ENCODE measurements at places on chromosomes 1 and 21. TPM values are rescaled to one million over a fixed set of nuclear protein-coding genes. Genes with fewer than 3 reads are reported as not detected.

Gene RBP7
- total RNA-seq = 3.6 TPM

Gene TCEA3
- 5.2 TPM for total RNA-seq

Gene CDC7
- total RNA-seq = 47.5 TPM

Gene CACNA1S
- not detected for total RNA-seq

Gene PRRX1
- total RNA-seq = not detected

Gene KDF1
- 17.2 TPM for total RNA-seq

Gene TTLL7
- total RNA-seq = 6.2 TPM

Gene LCA5L
- 2.4 TPM for total RNA-seq

DNA sequence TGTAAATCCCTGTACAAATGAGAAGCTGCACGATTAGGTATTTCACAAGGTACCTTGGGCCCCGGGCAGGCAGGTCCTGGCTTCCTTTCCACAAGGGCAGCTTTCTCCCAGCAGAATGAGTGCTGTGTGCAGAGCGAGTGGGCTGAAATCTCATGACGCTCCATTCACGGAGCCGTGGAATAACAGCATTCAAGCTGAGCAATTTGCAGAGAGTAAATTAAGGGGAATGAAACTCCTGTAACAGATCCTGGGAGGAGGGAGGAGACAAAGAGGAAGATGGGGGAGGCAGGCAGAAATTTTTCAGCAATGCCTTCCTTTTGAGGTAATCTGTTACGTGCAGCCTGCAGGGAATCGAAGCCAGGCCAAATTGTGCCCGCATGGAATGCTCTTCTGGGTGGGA lies 239.9 kb downstream of the TNR start:
- no peak for DNase-seq

- DNase-seq = no peak
Measured at GRCh38 chr21:41521489-41522027, 13.6 kb upstream of the TMPRSS2 start.

DNA sequence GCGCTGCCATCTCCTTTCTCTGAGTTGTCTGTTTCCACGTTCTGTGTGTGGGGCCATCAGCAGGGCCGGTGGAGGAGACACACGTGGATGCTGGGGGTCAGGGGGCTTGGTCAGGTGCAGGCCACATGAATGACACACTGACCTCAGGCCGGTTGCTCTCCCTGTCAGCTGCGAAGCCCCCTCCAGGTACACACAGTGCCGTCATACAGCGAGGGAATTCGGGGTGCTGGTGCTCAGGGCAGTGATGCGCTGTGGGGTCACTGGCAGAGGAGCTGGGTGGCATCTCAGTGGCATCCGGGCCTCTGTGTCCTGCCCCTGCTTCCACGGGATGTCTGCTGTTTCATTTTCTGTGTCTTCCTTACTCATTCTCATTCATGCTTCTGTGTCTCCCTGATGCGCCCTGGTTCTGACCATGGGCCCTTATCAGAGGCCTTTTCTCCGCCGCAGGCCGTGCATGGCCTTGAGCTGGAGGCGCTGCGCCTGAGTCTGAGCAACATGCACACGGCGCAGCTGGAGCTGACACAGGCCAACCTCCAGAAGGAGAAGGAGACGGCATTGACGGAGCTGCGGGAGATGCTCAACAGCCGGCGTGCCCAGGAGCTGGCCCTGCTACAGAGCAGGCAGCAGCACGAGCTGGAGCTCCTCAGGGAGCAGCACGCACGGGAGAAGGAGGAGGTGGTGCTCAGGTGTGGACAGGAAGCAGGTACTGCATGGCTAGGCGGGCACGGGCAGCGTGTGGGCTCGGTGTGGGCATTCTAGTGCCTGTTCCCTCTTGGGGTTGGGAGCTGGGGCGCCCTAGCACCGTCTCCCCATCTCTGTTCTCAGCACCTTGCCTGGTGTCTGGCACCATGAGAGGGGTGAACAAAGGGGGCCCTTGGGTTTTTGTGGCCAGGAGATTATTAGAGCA lies 22.6 kb downstream of the PCNT start:
- no peak for DNase-seq

DNA sequence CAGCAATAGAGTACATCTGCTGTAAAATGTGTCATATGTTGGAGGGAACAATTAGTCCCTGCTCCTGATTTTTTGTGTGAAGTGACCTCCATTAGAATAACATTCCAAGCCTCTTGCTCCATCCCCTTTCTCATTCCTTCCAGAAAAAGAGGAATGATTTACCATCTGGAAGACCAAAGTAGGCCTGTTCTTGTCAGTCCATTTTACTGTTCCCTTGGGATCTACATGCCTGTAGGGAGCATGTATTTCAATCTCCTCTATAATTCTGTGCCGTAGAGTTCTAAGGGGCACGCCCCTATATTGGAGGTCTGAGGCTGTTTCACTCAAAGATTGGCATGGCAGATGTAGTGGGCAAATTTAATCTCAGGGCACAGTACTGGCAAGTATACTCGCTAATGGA lies 48.8 kb upstream of the MAN1A2 start:
- no peak for DNase-seq

DNA sequence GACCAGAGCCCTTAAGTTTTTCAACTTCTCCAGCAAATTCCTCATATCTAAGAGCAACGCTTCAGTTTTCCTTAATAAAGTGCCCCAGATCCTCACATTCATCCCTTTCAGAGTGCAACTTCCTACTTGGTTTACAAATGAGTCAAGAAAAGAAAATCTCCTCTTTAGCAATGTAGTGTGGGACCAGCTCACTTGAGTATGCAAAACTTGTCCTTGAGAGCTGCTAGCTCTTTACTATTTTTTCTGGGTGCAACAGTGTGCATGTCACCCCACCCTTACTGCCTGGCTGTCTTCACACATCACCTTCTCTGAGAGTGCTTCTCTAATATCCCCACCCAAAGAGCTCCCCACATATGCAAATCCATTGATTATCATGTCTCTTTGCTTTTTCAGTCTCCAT lies 203.1 kb upstream of the CAMK1G start:
- no peak for DNase-seq

- DNase-seq = peak; percentile 95
Measured at GRCh38 chr1:154741741-154742495, 128.2 kb downstream of the KCNN3 start.

- no peak for DNase-seq
Measured at GRCh38 chr1:210437781-210438180, 109.1 kb downstream of the HHAT start.

DNA sequence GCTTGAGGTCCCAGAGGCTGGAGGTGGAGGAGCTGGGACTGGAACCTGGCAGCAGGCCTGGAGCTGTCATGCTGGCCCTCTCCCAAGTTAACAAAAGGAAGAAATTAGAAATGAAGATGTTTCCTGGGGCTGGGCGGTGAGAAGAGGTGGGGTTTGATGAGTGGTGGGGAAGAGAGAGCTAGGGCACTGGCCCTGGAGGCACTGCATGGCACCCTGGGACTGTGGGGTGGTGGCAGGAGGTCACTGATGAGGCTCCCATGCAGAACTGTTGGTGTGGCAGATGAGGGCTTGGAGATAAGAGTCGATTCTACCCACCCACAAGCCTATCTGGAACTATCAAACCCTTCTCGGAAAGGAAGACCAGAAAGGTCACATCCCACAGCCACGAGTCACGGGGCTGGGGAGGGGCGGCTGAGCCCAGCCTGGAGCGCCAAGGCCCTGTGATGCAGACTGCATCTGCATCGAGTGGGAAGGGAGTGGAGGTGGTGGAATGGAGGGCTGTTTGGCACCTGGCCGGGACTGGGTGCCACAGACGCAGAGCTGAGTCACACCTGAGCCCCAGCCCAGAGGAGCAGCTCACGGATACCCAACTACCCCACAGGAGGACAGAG lies 29.4 kb downstream of the MRPL37 start:
- no peak for DNase-seq

DNA sequence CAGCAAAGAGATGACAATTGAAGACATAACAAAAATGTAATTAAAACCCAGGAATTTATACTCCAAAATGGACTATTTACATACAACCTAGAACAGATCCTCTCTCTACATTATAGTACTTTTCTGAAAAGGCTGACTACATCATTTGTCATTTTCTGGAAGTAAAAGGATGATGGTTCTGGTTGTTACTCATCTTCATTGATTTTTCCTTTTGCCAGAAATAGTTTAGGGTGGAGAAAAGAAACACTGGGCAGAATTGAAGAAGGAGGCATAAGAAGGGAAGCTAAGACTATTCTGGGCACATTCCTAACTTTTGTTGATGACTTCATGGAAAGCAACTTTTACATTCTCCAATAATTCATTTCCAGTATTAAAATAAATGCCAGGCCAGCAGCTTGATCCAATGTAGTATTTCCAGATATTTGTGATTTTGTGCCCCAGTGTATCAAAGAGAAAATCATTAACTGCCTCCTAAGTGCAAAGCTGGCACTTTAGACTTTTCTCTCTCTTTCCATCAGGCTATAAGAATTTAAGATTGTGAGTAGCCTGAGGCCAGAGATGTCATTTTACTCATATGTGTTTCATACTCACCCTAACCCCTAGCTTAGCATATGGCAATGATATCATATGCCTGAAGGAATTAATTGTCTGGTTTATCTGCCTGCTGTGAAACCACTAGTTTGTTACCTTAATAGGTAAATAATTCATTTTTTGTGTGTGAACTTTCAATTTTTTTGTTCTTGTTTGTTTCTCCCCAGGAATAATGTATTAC lies 369.5 kb upstream of the LYPLAL1 start:
- no peak for DNase-seq

DNA sequence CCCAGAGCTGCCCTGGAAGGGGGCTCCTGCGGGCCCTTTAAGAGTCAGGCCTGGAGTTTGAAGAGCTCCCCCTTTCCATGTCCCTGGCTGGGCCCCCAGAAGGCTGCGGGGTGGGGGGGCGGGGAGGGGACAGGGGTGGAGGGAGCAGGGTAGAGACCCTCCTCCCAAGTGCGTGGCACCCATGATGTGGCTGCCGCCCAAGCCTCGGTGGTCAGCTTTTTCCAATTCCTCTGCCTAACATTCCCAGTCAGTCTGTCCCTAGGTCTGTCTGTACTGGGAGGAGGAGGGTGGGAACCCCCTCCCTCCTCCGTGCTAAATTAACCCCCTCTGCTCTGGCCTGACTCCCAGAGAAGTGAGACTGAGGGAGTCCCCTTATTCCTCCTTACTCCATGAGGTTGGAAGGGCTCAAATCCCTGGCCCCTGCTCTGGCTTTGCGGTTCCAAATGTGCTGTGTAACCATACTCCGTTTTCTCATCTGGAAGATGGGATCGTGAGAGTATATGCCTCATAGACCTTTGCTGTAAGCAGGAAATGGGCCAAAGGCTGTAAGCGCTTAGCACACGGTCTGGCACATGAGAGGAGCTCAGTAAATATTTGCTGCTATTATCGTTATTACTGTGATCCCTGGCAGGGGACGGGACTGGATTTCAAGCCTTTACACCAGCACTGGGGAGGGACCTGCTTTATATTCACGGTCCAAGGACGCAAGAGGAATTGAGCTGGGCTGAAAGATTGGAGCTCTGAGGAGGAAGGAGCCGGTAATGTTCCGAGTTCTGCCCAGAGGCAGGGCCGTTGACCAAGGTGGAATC lies 658 bp upstream of the COL16A1 start:
- peak; percentile 62 for DNase-seq

DNA sequence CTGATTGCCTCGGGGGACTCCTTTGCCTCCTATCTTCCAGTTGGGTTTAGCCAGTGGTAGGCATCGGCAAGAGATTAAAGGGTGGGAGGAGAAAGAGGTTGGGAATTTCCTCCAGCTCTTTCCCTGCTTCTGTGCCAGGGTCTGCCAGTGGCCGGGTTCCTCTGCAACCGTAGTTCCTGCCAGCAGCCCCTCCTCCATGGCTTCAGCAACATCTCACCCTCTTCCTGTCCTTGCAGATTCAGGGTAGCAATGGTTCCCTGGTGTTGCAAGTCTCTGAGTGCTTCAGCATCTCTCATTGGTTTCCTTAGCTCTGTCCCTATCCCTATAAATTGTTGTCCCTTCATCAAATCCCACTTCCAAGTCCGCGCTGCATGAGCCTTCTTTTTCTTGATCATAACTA lies 223.1 kb upstream of the JUN start:
- peak; percentile 28 for DNase-seq

GRCh38 chr21:34200288-34200905 lies 127.0 kb downstream of the MRPS6 start:
- no peak for DNase-seq

GRCh38 chr1:66876664-66877063 lies 48.0 kb downstream of the DNAI4 start:
- DNase-seq = no peak

- DNase-seq = peak; percentile 91
Measured at GRCh38 chr1:160954158-160955104, at the start of gene ITLN2. Gene ITLN2 (minus strand): TSS chr1:160954809. CDS start chr1:160954741, 68 bp downstream.

DNA sequence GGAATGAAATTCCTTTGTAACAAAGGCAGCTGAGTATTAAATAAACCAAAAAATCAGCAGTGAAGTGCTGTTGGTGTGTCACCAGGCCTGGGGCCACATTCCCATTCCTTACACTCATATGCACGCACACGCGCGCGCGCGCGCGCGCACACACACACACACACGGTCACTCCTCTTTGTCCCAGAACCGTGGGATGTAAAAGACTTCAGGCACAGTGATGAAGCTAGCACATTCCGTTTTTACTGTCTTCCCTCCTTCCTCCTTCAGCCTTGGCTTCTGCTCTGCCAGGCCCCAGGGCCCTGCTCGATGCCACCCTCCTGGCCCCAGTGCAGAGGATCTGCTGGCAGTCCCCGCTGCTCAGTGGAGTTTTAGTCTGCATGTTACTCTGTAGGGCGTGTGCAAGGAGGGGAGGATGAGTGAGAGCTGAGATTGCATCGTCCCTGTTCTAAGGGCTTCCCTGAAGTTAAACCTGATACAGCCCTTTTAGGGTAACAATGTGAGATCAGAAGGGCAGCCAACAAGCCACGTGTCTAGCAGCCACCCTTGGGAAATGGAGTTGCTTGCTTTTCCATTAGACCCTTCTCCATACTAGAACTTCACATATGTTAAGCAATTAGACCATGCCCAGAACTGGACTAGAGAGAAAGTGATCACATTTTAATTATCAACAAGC lies 71.7 kb upstream of the WDR26 start:
- no peak for DNase-seq

GRCh38 chr1:29179641-29180184 lies 2.0 kb downstream of the SRSF4 start:
- peak; percentile 9 for DNase-seq

GRCh38 chr1:97901017-97901658 lies 19.7 kb downstream of the DPYD start:
- DNase-seq = no peak

GRCh38 chr1:156195853-156196252 lies 1.9 kb downstream of the SLC25A44 start:
- no peak for DNase-seq

GRCh38 chr1:219575563-219575962 lies 37.3 kb downstream of the ZC3H11B start:
- no peak for DNase-seq
